ENCODE measurements at places on chromosomes 12 and 14.

DNA sequence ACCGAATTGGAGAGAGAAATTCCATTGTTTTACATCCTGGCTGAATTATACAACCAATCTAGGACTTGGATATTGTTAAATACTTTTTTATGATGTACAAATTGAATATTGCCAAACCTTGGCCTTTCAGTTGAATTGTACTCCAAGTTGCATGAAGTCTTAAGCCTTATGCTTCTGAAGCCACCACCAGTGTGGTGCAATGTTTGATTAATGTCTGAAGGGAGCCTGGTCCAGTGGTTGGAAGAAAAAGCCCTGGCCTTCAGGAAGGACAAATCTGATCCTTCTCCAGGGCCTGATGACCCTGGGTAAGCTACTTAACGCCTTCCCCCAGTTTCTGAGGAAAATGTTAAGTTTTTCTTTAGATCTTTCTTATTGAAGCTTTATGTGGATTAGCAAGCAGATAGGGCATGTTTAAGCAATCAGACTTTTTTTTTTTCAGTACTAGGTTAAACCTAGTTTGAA, 72.0 kb downstream of the PAPOLA start:
- H3K27me3 ChIP-seq: no peaks in the 10 kb centered on the region
- no peak for DNase-seq
- H3K36me3 ChIP-seq: no peaks in the 10 kb centered on the region
- no peak overlapping the region for H3K27ac ChIP-seq
- no peak overlapping the region for H3K4me3 ChIP-seq

GRCh38 chr12:123150275-123150743, 581 bp downstream of the PITPNM2 start:
- no peaks in the 10 kb centered on the region for H3K36me3 ChIP-seq
- H3K27me3 ChIP-seq: peaks cover 11% of the 10 kb centered on the region
- H3K27ac ChIP-seq: no peak overlapping the region

DNA sequence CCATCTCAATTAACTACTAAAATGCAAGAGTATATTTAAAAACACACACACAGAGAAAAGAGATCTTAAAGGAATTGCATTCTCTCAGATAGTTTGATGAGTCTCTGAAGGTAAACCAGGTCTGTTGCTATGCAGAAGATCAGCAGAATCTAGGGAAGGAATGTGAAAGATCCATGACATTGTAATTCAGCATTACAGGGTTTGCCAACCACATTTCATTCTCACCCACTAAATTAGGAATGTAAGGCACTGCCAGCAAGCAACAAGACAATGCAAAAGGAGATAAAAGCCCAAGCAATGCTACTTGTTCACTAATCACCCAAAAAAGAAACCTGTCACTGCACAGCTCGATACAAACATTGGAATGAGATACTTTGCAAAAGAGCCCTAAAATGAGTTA, 106.3 kb downstream of the LRIG3 start:
- no peaks in the 10 kb centered on the region for H3K27me3 ChIP-seq
- H3K4me1 ChIP-seq: no peaks in the 10 kb centered on the region
- no peak overlapping the region for H3K27ac ChIP-seq
- no peak for DNase-seq
- no peak overlapping the region for H3K4me3 ChIP-seq

DNA sequence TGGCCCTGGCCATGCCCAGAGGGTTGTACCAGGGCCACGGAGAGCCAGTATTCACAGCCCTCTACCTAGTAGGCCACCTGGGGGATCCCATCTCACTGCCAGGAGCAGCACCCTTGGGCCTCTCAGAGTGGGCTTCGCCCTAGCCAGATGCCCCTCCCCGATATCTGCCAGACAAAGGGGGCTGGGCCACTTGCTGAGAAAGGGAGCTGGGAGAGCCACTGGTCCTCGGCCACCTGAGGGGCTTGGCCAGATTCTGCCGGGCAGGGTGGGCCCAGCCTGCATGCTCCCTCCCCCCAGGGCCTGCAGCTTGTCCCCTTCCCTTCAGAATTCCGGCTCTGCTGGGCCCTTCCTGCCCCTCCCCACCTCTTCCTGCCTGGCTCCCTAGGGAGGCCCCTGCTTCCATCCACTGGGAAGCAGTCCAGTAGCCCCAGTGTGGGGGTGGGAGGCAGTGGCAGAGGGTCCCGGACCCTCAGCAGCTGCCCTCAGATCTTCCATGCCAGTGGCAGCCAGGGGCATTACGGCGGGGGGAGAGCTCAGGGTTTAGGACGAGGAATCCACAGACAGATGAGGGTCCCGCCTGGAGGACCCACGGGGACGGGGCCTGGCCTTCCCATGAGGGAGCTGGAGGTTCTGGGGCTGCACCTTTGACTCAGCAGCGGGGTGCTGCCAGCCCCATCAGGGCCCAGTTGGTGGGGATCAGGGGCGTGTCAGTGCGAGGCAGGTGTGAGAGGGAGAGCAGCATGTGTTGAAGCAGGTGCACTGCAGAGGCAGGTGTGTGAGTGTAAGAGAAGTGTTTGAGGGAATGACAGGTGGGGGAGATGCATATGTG, 2.4 kb downstream of the CRIP2 start:
- H3K27me3 ChIP-seq: peaks cover 52% of the 10 kb centered on the region
- peak overlapping the region; percentile 12 for H3K27ac ChIP-seq
- peak; percentile 11 for DNase-seq
- peaks cover 89% of the 10 kb centered on the region for H3K4me1 ChIP-seq
- H3K36me3 ChIP-seq: no peaks in the 10 kb centered on the region

- no peak for DNase-seq
- H3K27ac ChIP-seq: no peak overlapping the region
- H3K4me1 ChIP-seq: peaks cover 5% of the 10 kb centered on the region
- peaks cover 2% of the 10 kb centered on the region for H3K36me3 ChIP-seq
- H3K27me3 ChIP-seq: peaks cover 39% of the 10 kb centered on the region
Observed at GRCh38 chr12:132559652-132560363, 50.6 kb downstream of the LRCOL1 start.

DNA sequence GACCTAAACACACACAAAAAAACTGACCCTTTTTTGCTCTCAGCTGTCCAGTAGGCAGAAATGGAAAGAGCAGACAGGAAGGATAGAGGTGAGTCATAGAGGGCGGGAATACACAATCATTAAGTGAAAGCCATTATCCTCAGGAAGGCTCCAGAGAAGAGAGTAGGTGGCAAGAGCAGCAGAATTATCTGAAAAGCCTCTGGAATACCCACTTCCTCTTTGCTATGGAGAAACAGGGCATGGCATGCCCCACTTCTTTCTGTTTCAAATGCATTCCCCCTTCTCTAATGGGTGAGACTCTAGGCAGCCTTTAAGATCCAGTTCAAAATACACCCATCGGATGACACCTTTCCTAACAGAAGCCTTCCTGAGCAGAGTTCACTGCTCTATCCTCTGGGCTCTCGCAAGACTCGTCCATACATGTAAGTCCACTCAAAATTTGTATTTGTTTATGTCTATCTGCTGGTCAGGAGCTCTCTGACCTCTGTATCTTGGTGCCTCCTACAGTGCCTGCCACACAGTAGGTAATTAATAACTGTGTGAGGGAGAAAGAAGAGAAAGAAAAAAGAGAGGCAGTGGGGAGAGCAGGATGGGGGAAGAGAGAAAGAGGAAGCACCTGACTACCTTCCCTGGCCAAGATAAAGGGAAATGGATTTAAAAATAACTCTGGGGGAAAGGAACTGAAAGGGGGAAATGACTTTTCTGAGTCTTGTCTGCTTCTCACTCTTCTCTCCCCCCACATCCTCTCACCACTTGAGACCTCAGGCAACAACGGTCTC, 8.5 kb downstream of the KLHL33 start:
- no peak for DNase-seq
- peaks cover 18% of the 10 kb centered on the region for H3K4me1 ChIP-seq

GRCh38 chr14:67859169-67859749, 39.7 kb downstream of the RAD51B start:
- H3K4me3 ChIP-seq: no peak overlapping the region
- H3K4me1 ChIP-seq: no peaks in the 10 kb centered on the region
- no peak for DNase-seq
- H3K36me3 ChIP-seq: no peaks in the 10 kb centered on the region
- H3K27me3 ChIP-seq: no peaks in the 10 kb centered on the region
- H3K27ac ChIP-seq: no peak overlapping the region

DNA sequence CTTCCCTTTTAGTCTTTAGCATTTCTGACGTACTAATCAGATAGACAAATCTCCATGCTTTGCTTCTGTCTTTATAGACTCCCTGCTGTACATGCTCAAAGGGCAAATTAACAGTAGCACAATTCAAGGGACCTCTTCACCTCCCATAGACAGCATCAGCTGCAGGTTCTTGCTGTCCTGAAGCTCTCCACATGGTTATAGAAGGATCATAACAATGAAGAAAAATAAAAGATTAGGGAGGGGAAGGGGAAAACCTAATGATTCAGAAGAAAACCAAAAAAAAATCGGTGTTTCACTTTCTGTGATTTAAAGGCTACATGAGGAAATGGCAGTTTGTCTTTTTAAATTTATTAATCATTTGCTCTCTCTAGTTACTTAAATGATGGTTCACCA, 155.5 kb downstream of the PTCSC3 start:
- H3K4me3 ChIP-seq: no peak overlapping the region
- no peak overlapping the region for H3K27ac ChIP-seq
- peaks cover 3% of the 10 kb centered on the region for H3K27me3 ChIP-seq

DNA sequence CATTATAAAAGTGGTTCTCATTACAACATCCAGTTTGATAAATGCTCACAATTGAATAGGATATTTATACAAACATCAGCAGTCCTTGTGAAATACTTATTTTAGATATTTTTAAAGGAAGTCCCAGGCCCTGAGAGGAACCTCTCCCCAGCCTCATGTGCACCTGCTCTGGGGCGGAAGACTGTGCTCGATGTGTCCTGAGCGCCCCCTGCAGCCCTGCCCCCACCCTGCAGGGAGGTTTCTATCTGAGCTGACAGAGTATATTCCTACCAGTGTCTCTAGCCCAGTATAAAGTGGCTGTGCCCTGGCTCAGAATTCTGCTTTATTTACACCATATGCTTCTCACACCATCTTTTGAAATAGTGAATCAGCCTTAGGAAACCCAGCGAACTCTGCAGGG, 1349.1 kb downstream of the TMEM121 start:
- no peak overlapping the region for H3K27ac ChIP-seq
- H3K4me3 ChIP-seq: no peak overlapping the region
- H3K4me1 ChIP-seq: peaks cover 15% of the 10 kb centered on the region
- H3K27me3 ChIP-seq: no peaks in the 10 kb centered on the region

DNA sequence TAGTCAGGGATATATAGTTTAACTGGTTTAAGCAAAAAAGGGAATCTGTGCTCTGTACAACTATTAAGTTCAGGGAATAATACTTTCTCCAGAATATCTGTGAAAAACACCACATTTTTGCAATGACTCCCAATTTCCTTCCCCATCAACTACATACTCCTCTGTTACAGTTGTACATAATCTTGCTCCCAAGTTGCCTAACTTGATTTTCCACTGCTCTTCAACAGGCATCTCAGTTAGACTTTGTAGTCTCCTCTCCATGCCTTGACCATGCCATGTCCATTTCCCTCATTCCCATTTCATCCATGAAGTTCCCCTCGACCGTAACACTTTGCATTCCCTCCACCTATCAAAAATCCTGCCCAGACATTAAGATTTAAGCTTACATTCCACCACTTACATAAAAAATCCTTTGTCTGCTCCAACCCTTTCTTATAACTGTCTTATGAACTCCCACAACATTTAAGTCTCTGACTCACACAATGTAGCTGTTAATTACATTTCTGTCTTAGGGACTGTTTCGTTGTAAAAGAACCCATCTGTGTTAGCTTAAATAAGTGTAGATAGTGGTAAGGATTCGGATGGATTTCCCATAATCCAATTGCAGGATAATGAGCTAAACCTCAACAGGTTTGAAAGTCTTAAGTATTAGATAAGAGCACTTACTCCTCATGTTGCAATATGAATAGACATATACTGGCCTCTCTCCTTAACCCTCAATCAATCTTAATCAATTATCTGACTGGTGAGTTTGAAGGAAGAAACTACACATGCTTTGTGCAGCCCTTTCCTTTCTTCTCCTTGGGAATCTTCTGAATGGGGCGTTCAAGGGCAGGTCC, 156.5 kb downstream of the PAWR start:
- DNase-seq: no peak
- H3K4me1 ChIP-seq: no peaks in the 10 kb centered on the region
